ENCODE measurements at places on chromosomes 5 and 9. TPM values are rescaled to one million over a fixed set of nuclear protein-coding genes. Genes with fewer than 3 reads are reported as not detected.

Gene ITGA2
- polyA plus RNA-seq: 0.50 TPM

Gene IL33
- polyA plus RNA-seq: 42.0 TPM

Gene CNTLN
- 2.0 TPM for polyA plus RNA-seq

Gene PLEKHG4B
- polyA plus RNA-seq: under 0.01 TPM

Gene CTSV
- 0.20 TPM for polyA plus RNA-seq

Gene MAMDC2
- polyA plus RNA-seq: 11.5 TPM

Gene ADGRV1
- 0.05 TPM for polyA plus RNA-seq

Gene CCL19
- 0.66 TPM for polyA plus RNA-seq

Gene SH3GL2
- polyA plus RNA-seq: 0.07 TPM
